Omental fat pad (tissue), 4 donors: ENCODE measurements at places on chromosomes 3 and 15.
A peak's percentile ranks its signal among the peaks of the same experiment; 100 is the strongest.

DNA sequence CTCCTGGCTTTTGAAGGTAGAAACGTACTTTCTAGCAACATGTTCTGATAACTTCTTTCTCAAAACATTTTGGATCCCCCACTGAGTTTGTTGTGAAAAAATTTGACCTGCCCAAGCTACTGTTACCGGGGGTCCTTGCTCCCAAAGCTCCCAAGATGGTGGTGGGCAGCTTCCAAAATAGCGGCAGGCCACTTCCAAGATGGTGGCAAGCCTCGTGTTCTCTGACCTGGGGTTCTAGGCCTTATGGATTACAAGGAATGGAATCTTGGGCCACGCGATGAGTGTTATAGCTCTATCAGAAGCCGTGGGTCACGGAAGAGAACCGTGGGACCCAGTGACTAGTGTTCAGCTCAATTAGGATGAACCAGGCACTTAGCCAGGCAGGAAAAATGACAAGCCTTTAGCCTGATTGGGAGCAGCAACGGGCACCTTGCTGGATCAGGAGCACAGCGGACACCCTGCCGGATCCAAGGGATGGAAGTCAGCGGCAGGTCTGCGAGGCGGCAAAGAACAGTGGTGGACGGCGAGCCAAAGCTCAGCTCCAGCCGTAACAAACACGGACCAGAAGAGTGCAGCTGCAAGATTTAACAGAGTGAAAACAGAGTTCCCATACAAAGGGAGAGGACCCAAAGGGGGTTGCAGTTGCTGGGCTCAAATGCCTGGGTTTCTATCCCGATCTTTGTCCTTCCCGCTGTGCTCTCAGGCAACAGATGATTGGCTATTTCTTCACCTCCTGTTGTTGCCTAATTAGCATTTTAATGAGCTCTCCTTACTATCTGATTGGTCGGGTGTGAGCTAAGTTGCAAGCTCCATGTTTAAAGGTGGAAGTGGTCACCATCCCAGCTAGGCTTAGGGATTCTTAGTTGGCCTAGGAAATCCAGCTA, 133.3 kb downstream of the WDR72 start:
- no peak for DNase-seq

- DNase-seq: no peak
These were observed 19.3 kb downstream of the IGF1R start for GRCh38 chr15:98667521-98668179.

DNA sequence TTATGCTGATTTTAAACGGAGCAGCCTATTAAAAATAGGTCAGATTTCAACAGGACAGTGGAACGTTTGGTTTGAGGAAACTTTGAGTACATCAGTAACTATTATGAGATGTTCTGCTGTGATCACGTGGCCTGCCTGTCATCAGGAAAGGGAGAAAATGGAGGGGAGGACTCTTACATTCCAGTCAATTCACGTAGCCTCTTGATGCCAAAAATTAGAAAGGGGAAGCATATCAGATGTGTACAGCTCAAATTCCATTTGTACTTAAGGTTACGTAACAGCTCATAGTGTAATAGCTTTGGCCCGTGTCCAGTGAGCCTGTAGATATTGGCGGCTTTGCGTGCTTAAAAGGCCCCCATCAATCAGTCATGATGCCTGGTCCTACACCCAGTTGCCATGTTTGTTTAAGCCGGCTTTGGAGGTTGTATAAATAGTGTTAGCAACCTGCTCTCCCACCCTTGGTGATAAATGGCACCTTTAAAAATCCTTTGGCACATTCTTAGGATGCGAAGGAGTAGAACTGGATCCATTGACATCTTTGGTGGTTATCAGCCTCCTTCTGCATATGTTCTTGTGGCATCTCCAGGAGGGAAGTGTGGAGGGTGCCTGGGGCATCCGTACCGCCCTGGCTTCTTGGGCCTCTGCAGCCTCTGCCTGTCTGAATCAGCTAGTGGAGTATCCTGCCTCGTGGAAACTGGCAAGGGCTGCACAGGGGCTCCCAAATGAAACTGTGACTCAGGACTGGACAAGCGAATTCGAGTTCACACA, 163.9 kb downstream of the THSD4 start:
- DNase-seq: peak; percentile 43

GRCh38 chr3:89525609-89526008, 418.2 kb downstream of the EPHA3 start:
- no peak for DNase-seq

DNA sequence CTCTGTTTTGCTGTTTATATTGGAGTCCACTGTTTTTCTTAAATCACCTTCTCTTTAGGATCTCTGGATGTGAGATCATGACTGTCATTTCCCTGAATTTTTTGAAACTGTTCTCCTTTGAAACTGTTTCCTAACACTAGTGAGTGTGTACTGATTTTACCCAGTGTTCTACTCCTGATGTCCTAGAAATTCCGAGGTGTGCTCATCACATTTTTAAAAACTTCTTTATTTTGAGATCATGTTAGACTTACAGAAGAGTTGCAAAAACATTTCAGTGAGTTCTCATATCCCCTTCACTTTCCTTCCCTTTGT, 292.6 kb downstream of the NFKBIZ start:
- no peak for DNase-seq

DNA sequence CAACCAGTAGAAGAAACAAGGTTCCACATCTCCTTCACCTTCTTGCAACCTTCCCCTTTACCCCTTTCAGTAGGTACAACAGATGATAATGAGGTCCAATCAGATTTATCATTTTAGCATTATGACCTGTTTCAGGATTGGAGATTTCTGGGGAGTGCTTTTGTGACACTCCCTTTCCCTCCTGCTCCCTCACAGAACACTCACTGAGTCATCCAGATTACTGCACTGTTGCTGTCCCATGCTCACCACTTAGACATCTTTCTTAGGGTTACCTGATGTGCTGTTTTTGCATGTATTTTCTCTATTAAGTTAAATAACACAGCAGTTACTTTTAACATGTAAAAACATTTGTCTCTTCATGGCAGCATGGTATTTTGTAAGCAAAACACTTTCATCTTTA, 118.5 kb downstream of the MFSD1 start:
- no peak for DNase-seq

- no peak for DNase-seq
These were observed 22.4 kb downstream of the HPS3 start for GRCh38 chr3:149151843-149152242.

- no peak for DNase-seq
These were observed 15.2 kb downstream of the PLA2G4B start for GRCh38 chr15:41853831-41854230.

- DNase-seq: no peak
These were observed 121.1 kb downstream of the ROBO2 start for GRCh38 chr3:77160931-77161497.

- DNase-seq: no peak
These were observed 26.1 kb downstream of the EDEM1 start for GRCh38 chr3:5213574-5213966.

DNA sequence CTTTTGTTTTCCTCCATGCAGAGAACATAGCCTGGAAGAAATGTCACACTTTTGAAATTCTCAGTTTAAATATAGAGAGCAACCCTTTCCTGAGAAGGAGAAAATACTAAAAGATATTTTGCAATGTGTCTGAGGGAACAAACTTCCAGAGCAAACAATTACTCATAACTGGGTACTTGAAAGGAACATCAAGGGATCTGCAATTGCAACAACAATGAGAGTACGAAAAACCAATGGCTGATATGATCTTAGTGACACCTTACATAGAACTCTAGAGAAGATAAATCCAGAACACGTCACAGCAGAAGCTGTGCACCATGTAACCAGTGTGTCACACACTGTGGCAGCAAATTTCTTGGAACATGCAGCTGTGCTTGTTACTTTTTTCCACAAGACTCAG, 14.6 kb upstream of the ARPP21 start:
- DNase-seq: no peak

DNA sequence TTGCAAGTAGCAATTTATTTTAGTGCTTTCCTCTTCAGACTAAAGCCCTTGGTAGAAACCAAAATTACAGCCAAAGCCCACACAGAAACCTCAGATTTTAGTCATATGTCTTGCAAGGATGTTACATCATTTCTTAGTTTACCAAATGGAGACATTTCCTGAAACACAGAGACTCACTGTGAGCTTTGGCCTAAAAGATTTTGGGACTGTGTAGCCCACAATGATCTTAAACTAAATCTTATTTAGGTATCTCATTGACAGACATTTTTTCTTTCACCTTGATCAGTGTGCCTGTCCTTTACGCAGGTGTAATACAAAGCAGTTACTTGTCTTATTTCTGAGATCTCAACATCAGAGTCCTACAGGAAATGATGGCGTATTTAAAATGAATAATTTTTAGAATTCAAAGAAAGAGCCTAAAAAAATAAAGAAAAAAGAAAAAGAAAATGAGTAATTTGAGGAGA, 27.8 kb upstream of the AP4E1 start:
- DNase-seq: no peak

- no peak for DNase-seq
These were observed 42.8 kb upstream of the FEZF2 start for GRCh38 chr3:62416144-62416543.

DNA sequence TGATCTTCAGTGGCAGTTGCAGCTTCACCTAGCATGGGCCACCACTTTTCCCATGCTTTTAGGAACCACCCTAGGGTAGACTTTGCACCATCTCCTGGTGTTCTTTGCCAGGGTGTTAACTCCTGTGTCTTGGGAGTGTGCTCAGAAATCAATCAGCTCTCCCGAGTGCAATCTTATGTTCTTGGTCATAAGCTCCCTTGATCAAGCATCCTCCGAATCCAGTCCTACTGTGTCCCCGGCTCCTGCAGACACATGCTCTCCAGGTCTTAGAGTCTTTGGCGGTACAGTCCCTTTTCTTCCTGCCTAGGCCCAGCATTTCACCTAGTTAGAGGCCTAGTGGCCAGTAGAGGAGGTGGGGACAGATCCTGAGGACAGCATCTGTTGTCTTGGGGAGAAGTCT, 74.7 kb upstream of the SYN2 start:
- DNase-seq: no peak

DNA sequence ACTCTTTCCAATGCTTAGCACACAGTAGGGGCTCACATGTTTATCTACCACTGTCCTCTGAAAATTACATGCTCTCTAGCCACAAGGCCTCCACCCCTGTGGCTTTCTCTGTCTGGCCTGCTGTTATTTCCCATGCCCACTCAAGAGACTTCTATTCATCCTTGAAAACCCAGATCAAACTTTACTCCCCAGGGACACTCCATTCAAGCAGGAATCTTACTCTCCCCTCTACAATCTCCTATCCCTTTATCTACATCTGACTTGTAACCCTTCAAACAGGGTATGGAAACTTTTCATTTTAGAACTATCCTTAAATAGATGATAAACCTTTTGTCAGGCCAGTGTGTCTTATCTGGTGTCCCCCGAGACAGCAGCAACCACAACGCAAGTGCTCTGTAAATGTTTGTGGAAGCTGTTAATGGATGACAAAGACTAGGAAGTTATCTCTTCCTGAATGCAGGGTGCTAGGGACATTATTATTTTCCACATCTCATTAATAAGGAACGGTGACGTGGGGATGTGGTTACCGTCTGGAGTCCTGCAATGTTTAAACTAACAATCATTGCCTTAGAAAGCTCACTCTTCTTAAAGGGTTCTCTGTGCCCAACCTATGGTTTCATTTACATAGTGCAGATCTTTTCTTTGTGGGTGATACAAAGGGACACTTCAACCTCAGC, 322.3 kb downstream of the ARRDC4 start:
- no peak for DNase-seq
